ENCODE measurements at places on chromosomes 5 and 9.

GRCh38 chr9:32395510-32396216 lies 11.2 kb downstream of the ACO1 start:
- DNase-seq = no peak

DNA sequence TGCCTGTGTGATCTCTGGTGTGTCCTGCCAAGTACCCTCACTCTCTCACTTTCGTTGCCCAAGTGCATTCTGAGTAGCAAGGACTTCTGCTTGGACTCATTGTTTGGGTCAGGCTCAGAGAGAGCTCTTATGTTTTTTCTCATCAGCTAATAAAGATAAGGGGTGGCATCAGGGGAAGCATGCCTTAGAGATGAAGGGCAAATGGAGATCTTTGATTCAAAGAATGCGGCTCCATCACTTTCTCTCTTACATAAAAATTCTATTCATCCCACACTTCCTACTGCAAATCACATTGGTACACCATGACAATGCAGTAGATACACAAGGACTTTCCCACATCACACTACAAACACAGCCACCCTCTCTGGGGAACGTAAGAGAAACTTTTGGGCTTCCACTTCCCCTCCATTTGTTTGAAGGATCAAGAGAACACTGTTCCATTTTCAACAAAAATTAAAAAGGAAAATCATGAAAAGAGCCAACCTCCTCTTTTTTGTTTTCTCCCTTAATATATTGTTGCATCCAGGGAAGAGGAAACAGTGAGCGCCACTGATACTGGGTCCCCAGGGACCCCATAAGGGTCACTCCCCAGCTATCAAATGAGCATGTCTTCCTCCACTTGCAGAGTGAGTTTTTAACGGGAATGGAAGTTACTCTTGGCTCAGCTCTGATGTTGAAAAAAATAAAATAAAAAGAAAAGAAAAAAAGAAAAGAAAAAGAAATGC lies 73.0 kb downstream of the ZNF366 start:
- DNase-seq = no peak

- no peak for DNase-seq
These were observed 307.3 kb upstream of the KCNN2 start for GRCh38 chr5:114054594-114054993.

GRCh38 chr5:115379622-115380344 lies 83.3 kb upstream of the CCDC112 start:
- DNase-seq = no peak

DNA sequence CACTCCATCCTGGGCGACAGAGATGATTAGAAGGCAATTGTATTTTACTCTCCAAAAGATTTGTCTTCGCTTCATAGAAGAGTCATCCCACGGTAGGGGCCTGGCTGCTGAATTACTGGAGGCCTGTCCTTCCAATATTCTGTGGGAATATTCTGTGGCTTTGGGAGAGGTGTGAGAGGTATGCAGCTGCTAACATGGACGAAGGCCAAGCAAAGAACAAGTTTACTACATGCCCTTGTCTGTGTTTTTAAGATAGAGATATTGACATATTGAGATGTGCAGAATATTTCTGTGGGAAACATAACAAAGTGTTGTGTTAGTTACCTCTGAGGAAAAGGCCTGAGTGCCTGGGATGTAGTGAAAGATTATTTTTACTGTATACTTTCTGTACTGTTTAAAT lies 71.8 kb upstream of the SMIM15 start:
- DNase-seq = no peak

DNA sequence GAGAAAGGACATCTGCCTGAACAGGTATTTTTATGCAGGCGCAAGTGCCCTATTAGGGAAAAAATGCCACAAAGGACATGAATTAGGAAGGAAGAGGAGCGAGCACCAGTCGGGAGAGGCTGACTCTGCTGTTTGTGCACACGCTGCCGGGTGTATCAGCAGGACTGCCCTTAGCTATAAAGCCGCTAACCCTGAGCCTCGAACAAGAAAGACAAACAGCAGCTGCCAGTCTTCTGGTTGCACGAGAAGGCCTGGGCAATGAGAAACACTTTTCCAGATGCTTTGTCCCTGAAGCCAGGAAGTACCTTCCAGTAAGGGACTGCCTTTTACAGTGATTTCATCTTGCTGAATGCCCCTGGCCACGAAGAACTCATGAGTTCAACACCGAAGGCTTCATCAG lies 12.6 kb downstream of the QSOX2 start:
- DNase-seq = no peak

DNA sequence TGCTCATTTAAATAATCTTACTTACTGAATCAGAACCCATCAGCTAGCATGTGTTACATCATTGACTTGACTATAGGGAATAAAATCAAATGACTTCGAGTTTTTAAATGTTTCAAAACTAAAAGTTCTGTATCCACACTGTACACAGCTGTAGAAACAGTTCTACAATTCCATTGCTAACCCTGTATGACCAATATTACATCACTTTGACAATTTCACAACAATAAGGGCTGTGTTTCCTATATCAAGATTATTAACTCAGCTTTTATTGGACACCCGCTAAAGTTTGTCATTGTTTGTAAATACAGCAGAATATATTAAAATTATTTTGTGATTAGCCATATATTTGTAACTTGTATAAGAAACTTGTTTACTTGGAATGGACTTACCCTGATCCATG lies 540.8 kb downstream of the PRELID2 start:
- DNase-seq = no peak

DNA sequence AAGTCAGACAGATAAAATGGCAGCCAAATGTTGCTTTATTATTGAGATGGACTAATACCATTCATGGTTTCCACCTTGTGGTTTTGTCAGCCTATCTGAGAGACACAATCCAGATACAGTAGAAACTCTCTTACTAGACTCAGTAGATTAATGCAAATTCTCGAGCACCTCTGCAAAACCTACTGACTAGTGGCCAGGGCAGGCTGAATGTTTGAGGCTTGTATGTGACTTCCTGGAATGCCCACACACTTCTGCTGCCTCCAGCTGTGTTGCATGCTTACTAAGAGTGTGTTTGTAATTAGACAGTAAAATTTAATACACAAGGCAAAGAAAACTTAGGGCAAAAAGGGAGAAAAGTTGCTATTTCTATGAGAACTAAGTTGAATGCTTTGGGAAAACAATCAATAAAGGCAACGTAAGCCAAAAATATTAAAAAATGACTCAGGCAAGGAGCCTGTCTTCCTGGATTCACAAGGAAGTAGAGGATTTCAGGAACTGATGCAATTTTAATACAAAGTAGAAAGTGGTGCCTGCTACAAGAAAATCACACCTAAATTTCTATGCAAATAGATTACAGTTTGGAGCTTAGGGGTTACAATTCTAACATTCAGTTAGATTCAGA lies 30.2 kb upstream of the CCNG1 start:
- no peak for DNase-seq

- DNase-seq = no peak
These were observed 49.0 kb downstream of the SECISBP2 start for GRCh38 chr9:89367281-89367680.

DNA sequence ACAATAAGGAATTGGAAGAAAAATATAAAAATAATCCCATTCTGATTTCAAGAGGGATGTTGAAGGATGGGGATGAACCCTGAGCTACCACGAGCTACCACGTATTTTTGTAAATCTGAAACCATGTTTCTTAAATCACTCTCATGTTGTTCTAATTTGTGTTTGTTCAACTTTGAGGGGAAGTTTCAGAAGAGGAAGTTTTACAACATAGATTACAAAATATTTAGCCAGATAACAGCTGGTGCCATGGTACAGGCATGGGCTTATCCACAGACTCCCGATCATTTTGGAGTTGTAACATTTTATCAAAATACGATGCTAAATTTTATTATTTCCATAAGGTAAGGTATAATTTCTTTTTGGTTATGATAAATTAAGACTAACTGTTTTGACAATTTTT lies 15.2 kb downstream of the CCDC125 start:
- no peak for DNase-seq

DNA sequence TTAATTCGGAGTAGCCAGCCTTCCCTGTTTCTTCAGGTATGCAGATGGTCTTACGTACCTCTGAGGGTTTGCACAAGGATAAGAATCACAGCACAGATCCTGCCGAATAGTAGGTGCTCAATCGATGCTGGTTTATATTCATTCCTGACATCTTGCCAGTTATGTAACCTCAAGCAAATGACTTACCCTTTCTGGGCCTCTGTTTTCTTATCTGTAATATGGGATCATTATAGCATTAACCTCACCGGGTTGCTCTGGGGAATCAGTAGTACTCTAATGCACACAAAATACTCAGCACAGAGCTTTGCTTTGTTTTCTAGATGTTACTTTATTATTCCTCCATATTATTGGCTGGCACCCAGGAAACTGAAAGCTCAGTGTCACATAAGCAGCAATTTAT lies 7.7 kb upstream of the NR5A1 start:
- DNase-seq = no peak

- peak; percentile 67 for DNase-seq
These were observed 911 bp upstream of the PIK3R1 start for GRCh38 chr5:68214482-68215207.

- no peak for DNase-seq
These were observed 292.1 kb upstream of the ELAVL2 start for GRCh38 chr9:24118190-24118589.

DNA sequence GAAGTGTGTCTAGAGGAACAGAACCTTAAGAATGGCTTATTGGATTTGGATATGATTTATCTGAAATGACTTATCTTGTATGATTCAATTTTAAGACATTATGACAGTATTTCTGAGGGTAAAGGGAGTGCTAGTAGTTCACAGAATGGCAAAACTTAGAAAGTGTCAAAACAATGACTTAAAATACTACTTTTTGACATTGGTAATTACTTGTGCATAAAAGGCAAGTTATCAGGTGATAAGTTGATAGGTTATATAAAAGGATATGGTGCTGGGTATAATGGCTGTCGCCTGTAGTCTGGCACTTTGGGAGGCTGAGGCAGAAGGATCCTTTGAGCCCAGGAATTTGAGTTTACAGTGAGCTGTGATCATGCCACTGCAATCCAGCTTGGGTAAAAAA lies 494.4 kb downstream of the CDH9 start:
- DNase-seq = no peak

GRCh38 chr5:157431544-157432200 lies 28.3 kb upstream of the NIPAL4 start:
- no peak for DNase-seq

DNA sequence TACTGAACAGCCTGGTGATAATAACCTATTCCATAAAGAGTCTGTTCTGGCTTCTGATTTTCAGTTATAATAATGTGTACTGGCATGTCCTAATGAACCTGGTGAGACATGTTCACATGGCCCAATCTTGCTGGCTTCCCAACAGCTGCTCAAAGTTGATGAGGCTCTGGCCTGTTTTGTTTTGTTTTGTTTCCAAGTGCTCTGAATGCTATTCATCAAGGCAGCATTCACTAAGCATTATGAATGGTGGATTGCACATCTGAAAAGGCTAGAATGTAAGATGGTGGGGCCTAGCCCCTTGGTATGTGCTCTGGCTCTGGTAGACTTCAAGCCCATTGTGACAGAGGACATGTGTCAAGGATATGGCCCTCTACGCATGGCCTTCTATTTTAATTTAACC lies 388.5 kb downstream of the PSAT1 start:
- DNase-seq = no peak

- DNase-seq = no peak
These were observed 138.8 kb downstream of the PIK3R1 start for GRCh38 chr5:68354315-68354714.

- no peak for DNase-seq
These were observed 345.6 kb downstream of the EBF1 start for GRCh38 chr5:158754018-158754514.

GRCh38 chr9:121368745-121369144 lies 1.3 kb downstream of the STOM start:
- DNase-seq = no peak

GRCh38 chr5:91224969-91225368 lies 158.1 kb downstream of the ARRDC3 start:
- DNase-seq = no peak

DNA sequence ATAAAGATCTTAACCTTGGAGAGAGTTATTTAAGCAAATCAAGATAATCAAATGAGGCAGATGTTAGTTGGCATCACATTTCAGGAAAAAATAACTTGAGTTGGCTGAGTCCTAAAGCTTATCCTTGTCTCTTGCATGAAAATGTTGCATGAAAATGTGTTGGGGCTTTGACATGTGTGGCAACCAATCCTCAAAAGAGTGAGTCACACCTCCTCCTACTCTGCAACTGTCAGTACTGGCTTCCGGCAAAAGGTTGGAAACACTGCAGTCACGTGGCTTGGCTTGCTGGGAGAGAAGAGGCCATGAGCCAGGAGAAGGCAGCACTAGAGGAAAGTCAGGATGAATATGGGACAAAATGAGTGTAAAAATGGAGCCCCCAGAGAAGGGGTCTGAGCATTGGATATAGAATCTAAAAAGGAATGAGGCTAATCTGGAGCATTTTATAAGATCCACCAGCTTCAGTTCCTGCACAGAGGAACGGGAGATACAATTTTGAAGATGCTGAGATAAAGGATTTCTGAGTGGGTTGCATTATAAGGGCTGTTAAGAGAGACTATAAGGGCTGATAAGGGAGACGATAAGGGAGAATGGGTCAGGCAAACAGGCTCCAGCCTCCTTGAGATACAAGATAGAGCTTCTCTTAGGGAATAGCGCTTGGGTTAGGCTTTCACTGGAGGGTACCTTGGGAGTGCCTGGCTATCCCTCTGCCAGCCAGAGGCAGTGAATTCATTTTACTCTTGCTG lies 43.1 kb downstream of the SPATA31D1 start:
- no peak for DNase-seq

- no peak for DNase-seq
These were observed 228.1 kb downstream of the NFIB start for GRCh38 chr9:14085810-14086209.

DNA sequence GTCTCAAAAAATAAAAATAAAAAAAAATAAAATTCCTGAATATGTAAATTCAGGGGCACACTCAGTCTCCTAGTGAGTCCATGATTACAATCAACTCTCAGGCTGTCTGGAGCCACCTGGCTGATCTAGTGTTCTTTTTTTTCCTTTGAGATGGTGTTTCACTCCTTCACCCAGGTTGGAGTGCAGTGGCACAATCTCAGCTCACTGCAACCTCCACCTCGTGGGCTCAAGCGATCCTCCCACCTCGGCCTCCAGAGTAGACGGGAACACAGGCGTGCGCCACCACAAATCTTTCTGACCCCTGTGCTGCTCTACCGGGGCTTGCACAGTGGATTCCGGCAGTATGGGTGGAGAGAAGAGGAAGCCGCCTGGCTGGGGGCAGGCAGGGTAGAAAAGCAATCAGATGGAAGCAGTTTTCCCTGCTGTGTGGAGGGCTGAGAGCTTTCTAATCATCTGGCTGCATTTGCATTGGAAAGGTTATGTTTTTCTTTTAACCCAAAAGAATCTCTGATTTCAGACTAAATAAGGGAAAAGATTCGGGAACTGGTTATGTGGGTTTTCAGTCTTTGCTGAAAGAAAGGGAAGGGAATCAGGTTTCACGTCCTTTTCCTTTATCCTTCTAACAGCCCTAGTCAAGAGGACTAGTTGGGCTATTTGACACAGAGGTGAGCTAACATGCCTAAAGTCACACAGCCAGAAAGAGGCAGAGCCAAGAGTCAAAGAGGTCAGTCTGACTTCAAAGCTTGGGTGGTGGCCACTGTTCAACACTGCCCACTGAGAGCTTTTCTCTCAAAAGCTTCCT lies 26.3 kb upstream of the CORO2A start:
- DNase-seq = no peak

Measured in left forelimb (tissue), 1 donor.